ENCODE measurements at places on chromosomes 2 and 18.

GRCh38 chr2:147442816-147443215 is 402.0 kb upstream of the ACVR2A start:
- DNase-seq: no peak

DNA sequence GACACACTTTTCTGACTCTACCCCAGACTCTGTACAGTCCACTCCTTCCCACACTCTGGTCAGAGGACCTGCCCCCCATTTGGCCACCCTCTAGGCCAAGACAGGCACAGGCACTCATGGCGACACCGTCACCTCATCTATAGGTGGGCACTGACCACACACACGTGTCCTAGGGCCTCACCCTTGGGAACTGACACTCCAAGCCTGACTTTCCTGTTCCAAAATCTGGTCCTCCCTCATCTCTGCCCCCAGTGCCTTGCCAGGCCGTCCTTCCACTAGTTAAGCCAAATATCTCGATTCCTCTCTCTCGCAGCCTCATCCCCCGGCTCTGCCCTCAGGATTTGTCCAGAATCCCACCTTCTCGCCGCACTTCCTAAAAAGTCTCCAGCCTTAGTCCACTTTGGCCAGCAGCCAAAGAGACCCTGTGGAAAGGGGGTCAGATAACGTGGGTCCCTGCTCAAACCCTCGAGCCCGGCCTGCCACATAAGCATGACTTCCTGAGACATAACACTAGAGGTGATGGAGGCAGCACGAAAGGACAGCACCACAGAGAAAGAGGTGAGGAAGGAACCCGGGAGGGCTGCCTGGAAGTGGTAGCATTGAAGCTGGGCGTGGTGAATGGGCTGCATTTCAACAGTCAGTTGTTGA is 105.8 kb upstream of the OTOS start:
- no peak for DNase-seq

DNA sequence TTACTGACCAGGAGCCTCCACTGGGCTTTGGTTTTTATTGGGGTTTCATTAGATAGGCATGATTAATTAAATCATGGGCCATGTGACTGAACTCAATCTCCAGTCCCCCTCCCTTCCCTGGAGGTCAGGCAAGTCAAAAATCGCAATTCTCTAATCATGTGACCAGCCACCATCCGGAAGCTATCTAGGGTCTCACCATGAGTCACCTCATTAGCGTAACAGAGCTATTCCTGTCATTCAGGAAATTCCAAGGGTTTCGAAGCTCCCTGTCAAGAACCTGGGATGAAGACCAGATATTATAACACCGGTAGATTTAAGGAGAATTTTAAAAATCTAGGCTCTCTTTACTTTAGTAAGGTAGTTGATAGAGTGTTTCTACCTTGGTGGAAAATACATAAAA is 180.3 kb upstream of the TCF4 start:
- no peak for DNase-seq

DNA sequence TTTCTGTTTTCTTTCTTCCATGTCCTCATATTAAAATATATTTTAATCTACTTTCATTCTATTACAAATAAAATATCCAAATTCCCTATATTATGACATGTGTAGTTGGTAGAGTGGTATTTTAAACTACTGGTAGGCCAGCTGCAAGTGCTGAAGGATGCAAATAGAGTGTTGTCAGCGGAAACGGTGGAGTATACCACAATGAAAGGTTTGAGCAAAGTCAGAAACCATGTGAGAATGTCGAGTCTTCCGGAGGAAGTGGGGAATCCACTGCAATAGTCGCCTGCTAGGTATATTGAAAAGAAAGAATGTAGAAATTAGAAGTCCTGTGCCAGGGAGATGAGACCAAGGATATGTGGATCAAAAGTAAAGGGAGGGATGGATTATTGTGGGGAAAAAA is 373.9 kb downstream of the DSEL start:
- DNase-seq: no peak

DNA sequence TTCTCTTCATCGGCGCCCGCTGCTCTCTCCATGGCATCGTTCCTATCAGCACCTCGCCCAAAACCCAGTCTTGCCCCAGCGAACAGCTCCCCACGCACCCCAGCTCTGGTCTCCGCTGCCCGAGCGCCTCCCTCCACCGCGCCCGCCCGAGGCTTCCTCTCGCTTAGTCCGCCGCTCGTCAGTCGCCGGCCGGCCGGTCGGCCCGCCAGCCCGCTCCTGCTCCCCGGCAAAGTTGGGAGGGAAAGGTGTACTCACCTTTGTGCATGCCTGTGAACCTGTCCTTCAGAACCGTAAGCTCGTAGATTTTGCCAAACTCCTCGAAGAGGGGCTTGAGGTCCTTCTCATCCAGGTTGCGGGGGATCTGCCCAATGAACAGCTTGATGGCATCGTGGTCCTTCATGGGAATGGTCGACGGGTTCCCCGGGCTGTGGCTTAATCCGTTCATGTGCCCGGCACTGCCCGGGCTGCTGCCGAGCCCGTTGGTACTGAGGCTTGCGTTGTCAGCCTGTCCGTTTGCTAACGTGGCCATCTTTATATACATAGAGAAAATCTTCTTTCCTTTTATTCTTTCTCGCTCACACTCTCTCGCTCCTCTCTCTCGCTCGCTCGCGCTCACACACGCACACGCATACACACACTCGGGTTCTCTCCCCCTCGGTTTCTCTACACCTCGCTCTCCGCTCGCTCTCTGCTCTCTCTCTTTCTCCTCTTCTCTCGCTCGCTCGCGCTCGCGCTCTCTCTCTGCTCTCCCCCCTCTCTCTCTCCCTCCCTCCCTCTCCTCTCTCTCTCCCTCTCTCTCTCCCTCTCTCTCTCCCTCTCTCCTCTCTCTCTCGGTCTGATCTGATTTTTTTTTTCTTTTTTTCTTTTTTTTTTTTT is at the start of gene CELF4:
Gene CELF4, minus strand, starts transcription at position 698 of the 876 bp plus-strand sequence.
- DNase-seq: no peak

GRCh38 chr2:236826606-236827156 is 257.1 kb downstream of the ACKR3 start:
- DNase-seq: no peak

DNA sequence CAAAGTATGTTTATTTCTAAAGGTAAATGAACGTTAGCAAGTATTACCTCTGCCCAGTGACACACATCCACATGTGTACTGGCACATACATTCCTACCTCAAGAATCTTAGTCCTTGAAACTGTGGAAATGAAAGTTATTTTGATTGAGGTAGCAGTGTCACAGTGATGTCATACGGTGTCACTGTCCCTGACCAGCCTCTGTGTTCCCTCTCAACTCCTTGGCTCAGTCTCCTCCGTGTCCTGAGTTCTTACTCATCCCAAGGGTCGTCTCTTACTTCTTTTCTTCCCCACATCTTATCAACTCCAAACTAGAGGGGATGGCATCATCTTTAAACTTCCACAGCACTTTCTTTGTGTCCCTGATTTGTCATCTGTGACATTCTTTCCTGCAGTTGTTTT is 3.3 kb downstream of the NCK2 start:
- DNase-seq: no peak

DNA sequence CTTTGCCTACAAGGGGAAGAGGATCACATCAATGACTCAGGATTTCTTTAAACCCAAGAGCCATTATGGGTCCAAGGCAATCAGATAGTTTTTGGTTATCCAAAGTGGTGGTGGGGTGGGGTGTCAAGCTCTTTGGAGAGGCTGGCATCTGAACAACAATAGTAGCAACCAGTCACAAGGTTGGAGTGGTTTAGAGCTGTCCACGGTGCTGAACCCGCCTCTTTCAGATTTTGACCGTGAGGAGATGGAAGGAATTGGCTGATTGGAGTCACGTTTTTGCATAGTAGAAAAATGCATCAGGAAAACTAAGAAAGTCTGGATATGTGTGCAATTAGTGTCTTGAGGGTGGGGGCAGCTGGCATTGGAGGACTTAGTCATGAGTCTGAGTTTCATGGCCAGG is 159.9 kb downstream of the LOXHD1 start:
- DNase-seq: no peak

DNA sequence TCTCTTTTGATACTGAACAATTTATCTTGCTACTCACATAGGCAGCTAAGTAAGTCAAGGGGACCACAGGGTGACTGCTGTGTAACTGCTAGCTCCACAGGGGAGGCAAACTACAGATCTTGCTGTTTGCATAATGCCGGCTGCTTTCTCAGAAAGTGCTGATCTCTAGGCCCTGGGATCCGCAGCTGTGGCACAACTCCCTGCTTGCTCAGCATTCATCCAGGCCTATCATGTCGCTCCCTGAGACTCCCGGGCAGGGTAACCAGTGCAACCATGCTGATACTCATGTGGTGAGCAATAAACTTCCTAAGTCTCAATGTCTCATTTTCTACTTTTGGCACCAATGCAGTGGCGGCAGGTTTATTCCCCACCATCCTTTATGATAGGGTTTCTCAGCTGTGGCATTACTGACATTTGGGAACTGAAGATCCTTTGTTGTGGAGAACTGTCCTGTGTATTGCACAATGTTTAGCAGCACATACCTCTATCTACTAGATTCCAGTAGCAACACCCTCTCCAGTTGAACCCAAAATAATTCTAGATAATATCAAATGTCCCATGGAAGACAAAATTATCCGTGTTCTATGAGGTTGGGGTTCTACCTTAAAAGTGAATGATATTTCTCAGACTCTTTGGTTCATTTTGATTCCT is 1101.3 kb downstream of the LRP1B start:
- DNase-seq: no peak
